ENCODE measurements at places on chromosomes 11 and 22. TPM values are rescaled to one million over a fixed set of nuclear protein-coding genes. Genes with fewer than 3 reads are reported as not detected.

- H3K27ac ChIP-seq = no peak overlapping the region
- H3K27me3 ChIP-seq = no peaks in the 10 kb centered on the region
- no peaks in the 10 kb centered on the region for H3K36me3 ChIP-seq
- no peak for DNase-seq
Measured at GRCh38 chr11:29024386-29024785, 916.2 kb downstream of the METTL15 start.

GRCh38 chr11:115715251-115715770 lies 211.1 kb upstream of the CADM1 start:
- no peak for DNase-seq
- H3K36me3 ChIP-seq = no peaks in the 10 kb centered on the region
- peaks cover 4% of the 10 kb centered on the region for H3K27me3 ChIP-seq
- no peak overlapping the region for H3K4me3 ChIP-seq
- no peak overlapping the region for H3K27ac ChIP-seq

- no peaks in the 10 kb centered on the region for H3K27me3 ChIP-seq
- no peaks in the 10 kb centered on the region for H3K4me1 ChIP-seq
- DNase-seq = no peak
- H3K36me3 ChIP-seq = no peaks in the 10 kb centered on the region
- no peak overlapping the region for H3K27ac ChIP-seq
Measured at GRCh38 chr11:77036398-77036797, 2.2 kb downstream of the B3GNT6 start.

DNA sequence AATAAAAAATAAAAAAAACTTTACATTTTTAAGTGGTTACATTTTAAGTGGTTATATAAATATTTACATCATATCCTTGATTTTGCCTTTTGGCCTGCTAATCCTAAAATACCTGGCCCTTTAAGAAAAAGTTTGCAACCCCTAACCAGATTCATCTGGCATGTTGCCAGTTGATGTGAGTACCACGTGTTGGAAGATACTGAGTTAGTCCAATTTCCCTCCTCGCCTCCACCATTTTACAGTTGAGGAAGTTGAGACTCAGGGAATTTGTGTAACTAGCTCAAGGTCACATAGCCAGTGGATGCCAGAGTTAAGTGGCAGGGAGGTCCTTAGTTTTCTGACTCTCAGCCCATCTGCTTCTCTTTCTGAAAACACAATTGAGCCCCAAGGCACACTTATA lies 5.1 kb downstream of the ELF5 start:
- H3K27ac ChIP-seq = no peak overlapping the region
- H3K36me3 ChIP-seq = no peaks in the 10 kb centered on the region
- no peaks in the 10 kb centered on the region for H3K27me3 ChIP-seq

- no peaks in the 10 kb centered on the region for H3K27me3 ChIP-seq
- peaks cover 28% of the 10 kb centered on the region for H3K4me1 ChIP-seq
Measured at GRCh38 chr11:134037046-134037908, 31.6 kb upstream of the JAM3 start.

DNA sequence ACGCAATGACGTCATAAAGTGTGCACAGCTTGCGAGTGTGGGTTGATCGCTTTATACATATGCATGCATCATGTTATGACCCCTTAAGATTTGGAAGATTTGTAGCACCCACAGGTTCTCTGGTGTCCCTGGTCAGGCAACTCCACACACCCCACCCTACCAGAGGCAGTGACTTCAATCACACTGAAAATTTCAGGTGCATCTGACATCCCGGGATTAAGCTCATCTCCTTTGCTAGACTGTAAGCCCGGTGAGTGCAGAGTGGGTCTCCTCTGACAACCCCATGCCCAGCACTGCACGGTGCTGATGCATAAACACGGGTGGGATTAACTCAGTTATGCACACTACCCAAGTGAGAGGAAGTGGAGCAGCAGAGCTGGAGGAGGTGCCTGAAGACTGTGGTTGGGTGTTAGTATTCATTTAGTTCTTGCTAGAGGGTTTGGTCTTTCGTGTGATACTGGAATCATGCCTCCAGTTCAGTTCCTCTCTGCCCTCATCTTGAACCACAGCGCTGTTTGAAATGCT lies 6.5 kb downstream of the ARSA start:
- H3K4me1 ChIP-seq = peaks cover 27% of the 10 kb centered on the region
- no peaks in the 10 kb centered on the region for H3K27me3 ChIP-seq
- H3K27ac ChIP-seq = peak overlapping the region; percentile 93

GRCh38 chr22:50599816-50600455 lies 657 bp upstream of the MAPK8IP2 start:
- peaks cover 6% of the 10 kb centered on the region for H3K27me3 ChIP-seq
- no peak overlapping the region for H3K27ac ChIP-seq
- H3K4me1 ChIP-seq = no peaks in the 10 kb centered on the region
- no peaks in the 10 kb centered on the region for H3K36me3 ChIP-seq
- H3K4me3 ChIP-seq = no peak overlapping the region

DNA sequence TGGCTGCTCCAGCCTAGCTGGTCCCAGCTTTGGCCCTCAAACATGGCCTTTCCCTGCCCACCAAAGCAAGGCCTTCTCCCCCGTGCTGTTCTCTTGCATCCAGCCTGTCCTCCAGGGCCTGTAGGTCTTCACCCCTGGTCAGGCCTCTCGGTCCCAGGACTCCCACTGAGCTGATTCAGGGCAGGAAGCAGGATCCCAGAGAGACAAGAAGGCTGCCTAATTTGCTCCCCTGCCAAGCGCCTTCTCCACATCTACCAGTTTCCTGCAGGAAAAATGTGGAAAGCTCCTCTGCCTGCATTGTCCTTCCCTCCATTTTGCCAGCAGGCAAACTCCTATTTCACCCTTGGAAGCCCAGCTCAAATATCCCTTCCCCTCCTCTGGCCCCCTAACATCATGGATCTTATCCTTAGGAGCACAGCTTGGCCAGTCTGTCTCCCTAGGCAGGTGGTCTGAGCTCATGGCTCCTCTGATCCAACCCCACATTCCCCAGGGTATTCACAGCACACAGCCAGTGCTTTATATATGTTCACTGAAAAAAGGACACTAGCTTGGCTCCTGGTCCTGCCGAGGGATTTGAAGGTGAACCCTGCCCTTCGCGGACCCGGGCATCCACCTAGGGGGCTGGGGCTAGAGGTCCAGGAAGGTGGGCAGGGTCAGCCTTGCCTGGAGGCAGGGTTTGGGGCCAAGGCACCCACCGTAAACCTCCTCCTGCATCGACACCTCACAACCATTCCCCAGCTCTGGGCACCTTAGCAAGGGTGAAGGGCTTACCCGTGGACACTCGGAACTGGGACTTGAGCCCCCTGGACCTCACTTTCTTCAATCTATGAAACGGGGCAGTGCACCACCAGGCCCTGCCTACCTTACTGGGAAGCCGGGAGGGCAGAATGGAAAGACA lies 968 bp downstream of the RHBDD3 start:
- no peaks in the 10 kb centered on the region for H3K27me3 ChIP-seq
- DNase-seq = no peak
- peak overlapping the region; percentile 98 for H3K27ac ChIP-seq
- H3K36me3 ChIP-seq = no peaks in the 10 kb centered on the region

DNA sequence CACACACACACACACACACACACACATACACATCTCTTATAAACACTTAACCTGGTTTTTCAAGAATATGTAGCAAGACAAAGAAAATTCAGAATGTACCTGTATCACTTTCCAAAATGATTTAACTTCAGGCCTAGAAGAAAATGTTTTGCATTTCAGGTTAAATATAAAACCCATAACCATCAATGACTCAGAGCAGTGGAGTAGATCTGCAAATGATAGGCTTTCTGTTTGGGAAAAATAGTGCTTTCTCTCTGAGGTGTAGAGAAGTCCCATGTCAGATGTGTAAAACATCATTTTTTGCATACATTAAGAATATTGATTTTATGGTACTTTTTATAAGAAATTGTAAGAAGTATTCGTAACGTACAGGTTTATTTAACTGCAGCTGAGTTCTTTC lies 116.9 kb downstream of the STK33 start:
- H3K36me3 ChIP-seq = no peaks in the 10 kb centered on the region
- no peak for DNase-seq
- no peaks in the 10 kb centered on the region for H3K27me3 ChIP-seq
- H3K4me1 ChIP-seq = no peaks in the 10 kb centered on the region
- no peak overlapping the region for H3K4me3 ChIP-seq

The C11orf42 gene
- total RNA-seq = not detected

GRCh38 chr11:15697437-15698236 lies 582.9 kb downstream of the INSC start:
- no peaks in the 10 kb centered on the region for H3K4me1 ChIP-seq
- H3K36me3 ChIP-seq = no peaks in the 10 kb centered on the region
- no peak overlapping the region for H3K4me3 ChIP-seq
- DNase-seq = no peak
- no peaks in the 10 kb centered on the region for H3K27me3 ChIP-seq

DNA sequence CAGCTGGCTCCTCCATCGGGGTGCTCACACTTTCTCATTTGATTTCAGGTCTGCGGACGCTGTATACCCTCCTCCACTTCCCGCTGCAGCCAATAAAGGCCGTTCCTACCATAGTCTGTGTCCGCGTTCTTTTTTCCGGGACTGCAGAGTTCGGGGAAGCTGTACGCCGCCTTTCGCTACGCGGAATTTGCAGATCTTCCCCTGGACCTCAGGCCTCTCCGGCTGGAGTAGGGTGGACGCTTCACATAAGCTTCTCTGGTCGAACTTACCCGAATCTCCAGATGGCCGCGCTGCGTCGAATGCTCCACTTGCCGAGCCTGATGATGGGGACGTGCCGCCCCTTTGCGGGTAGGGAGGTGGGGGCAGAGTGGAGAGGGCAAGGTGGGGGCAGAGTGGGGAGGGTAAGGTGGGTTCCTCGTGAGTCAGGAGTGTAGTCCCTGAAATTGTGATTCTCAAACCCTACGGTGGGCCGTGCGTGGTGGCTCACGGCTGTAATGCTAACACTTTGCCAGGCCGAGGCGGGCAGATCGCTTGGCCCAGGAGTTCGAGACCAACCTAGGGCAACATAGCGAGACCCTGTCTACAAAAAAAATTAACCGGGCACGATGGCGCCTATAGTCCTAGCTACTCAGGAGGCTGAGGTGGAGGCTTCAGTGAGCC lies 617 bp downstream of the CSKMT start:
- no peaks in the 10 kb centered on the region for H3K27me3 ChIP-seq
- peak overlapping the region; percentile 85 for H3K27ac ChIP-seq
- DNase-seq = peak; percentile 52
- H3K36me3 ChIP-seq = no peaks in the 10 kb centered on the region
- peaks cover 24% of the 10 kb centered on the region for H3K4me1 ChIP-seq
- peak overlapping the region; percentile 85 for H3K4me3 ChIP-seq

- DNase-seq = no peak
- no peak overlapping the region for H3K4me3 ChIP-seq
- H3K27me3 ChIP-seq = no peaks in the 10 kb centered on the region
Measured at GRCh38 chr11:34037016-34037415, 14.5 kb upstream of the CAPRIN1 start.

DNA sequence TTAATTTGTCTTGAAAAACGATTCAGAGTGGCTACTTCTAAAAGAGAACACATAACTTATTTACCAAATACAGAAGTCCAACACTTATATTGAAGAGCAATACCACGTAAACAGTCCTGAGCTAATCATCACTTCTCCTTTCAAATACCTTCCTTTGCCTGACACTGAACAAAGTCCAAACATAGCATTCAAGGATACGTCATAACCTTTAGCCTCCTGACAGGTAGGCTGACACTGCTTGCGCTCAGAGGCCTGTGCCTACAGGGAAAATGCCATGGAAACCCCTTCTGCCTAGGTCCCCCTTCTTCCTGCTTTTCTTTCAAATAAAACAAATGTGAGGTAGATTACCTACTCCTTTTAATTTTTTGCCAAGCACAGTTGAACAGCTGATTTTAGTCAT lies 510.0 kb downstream of the INSC start:
- DNase-seq = no peak
- no peaks in the 10 kb centered on the region for H3K4me1 ChIP-seq
- no peaks in the 10 kb centered on the region for H3K27me3 ChIP-seq
- no peaks in the 10 kb centered on the region for H3K36me3 ChIP-seq
- no peak overlapping the region for H3K4me3 ChIP-seq

DNA sequence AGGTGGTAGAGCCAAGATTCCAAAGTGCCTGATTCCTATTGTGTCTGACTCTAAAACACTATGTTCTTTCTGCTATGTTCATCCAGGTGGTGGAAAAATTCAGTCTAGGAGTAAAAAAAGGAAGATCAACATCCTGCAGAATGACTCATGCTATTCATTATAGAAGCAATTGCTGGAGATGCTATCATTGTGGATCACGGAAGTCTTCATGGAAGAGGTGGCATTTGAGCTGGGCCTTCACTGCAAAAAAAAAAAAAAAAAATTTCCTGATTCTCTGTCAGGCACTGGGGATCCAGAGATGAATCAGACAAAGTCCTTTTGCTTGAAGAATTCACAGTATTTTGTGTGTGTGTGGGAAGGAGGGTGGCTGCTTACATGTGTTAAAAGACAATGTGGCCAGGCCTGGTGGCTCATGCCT lies 1.4 kb upstream of the UVRAG start:
- H3K4me3 ChIP-seq = no peak overlapping the region
- H3K27ac ChIP-seq = peak overlapping the region; percentile 83
- no peaks in the 10 kb centered on the region for H3K36me3 ChIP-seq

DNA sequence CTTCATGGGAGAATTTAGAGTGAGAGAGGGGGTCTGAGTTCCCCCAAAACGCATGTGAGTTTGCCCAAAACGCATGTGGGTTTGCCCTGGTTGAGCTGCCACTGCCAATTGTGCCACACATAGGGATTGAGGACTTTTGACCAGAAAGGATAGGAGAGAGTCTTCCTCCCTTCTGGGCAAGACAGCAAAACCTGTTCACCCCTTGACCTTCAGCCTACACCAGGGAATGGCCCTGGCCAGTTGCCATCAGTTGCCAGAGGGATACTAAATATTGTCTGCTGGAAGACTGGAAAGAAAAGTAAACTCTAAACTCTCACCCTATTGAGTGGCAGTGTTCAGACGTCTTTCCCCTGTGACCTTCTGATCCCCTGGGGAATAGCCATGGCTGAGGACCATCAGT lies 363.8 kb downstream of the DLG2 start:
- H3K27me3 ChIP-seq = no peaks in the 10 kb centered on the region
- H3K4me3 ChIP-seq = no peak overlapping the region
- no peaks in the 10 kb centered on the region for H3K36me3 ChIP-seq

GRCh38 chr11:67406420-67406968 lies 2.6 kb downstream of the TBC1D10C start:
- peak overlapping the region; percentile 98 for H3K4me3 ChIP-seq
- peak overlapping the region; percentile 87 for H3K27ac ChIP-seq
- peaks cover 75% of the 10 kb centered on the region for H3K4me1 ChIP-seq
- no peaks in the 10 kb centered on the region for H3K36me3 ChIP-seq

GRCh38 chr22:45645150-45645525 lies 26.5 kb upstream of the ATXN10 start:
- no peaks in the 10 kb centered on the region for H3K36me3 ChIP-seq
- H3K27ac ChIP-seq = no peak overlapping the region
- H3K4me3 ChIP-seq = no peak overlapping the region
- peaks cover 10% of the 10 kb centered on the region for H3K27me3 ChIP-seq
- H3K4me1 ChIP-seq = no peaks in the 10 kb centered on the region
- no peak for DNase-seq

The LINC01488 gene
- not detected for total RNA-seq

DNA sequence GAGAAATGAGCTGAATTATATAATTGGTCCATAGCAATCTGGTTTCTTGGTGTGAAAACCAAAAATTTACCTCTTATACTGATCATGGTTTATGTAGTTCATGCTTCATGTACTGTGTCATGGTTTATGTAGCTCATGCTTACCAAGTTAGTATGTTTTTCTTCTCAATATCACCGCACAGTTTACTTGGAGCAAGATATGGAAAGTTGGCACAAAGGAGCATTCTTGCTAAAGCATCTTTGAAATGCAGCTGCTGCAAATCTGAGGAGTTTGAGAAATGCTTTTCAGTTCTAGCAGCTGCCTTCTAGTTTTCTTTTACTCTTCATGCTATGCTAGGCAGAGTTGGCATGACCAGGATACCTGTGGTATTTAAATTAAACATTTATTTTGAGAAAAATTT lies 4.5 kb downstream of the OR10G7 start:
- H3K27ac ChIP-seq = no peak overlapping the region
- no peak for DNase-seq
- no peak overlapping the region for H3K4me3 ChIP-seq
- H3K27me3 ChIP-seq = no peaks in the 10 kb centered on the region
- no peaks in the 10 kb centered on the region for H3K4me1 ChIP-seq
- H3K36me3 ChIP-seq = no peaks in the 10 kb centered on the region

The CARNS1 gene
- 4.3 TPM for total RNA-seq

Data from naive thymus-derived CD4-positive, alpha-beta T cell (primary cell).